ENCODE measurements at places on chromosomes 2 and 18. TPM values are rescaled to one million over a fixed set of nuclear protein-coding genes. Genes with fewer than 3 reads are reported as not detected.

DNA sequence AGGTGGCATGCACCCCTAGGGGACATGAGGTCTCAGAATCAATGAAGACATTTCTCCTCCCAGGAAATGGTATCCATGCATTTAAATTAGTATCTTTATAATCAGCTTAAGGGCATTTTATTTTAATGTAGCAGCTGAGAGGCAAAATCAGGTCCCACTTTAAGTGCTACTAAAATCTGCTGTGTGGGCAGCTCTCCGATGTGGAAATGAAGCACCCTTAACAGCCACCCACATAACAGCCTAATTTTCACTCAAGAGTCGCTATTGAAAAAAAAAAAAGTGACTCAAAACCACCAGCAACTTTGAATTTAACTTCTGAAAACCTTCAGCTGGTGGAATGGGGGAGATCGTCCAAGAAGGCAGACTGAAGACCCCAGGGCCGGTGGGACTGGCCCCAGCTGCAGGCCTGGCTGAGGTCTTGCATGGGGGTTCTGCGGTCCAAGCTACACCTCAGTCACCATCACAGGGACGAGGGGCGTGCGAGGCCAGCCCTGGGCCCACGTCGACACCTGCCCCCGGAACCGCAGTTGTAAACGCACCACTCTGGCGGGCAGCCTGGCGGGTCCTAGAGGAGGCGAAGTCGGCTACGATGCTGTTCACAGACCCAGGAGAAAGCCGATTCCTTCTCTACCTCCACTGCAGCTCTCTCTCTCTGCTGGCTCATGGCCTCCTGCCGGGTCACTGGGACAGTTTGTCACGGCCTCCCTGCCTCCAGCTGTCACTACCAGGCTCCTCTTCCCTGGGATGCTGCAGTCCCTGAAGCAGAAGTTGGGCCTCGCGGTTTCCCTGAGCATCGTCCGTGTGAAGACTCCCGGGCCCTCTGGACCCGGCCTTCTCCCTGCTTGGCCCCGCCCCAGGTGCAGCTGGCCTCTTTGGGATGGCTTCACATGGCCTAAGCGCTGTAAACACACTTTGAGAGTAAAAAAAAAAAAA lies 111.9 kb downstream of the KCNF1 start:
- DNase-seq: no peak
- peaks cover 52% of the 10 kb centered on the region for H3K27me3 ChIP-seq
- H3K27ac ChIP-seq: no peak overlapping the region
- no peaks in the 10 kb centered on the region for H3K36me3 ChIP-seq
- H3K4me1 ChIP-seq: no peaks in the 10 kb centered on the region

DNA sequence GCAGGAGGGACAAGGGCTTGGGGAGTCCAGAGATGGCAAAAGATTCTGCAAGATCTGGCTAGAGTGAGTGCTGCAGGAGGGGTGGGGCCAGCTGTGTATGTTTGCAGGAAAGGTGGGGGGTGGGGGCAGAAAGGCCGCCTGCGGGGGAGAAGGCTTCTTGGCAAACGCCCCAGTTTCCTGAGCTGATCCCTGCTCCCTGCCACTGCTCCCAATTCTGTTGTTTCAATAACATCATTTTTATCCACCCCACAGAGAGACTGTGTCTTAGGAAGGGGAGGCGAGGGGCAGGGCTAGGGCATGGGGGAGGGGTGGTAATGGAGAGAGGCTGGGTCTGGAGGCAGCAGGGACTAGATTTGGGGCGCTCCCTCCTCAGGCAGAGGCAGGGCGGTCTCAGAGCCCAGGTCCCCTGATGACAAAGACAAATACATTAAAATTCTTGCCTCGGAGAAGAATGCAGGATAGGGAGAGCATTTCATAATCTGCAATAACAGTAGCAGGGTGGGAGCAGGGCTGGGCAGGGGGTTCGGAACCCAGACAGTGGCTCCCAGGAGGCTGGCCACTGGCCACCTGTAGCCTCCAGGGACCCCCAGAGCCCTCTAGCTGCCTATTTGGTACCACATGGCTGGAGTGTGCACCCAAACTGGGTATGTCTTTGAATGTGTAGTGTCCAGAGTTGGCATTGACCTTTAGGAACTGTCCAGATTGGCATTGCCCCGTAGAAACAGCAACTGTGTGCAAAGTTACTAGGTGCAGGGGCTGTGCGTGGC lies 2.1 kb upstream of the WNT6 start:
- peaks cover 58% of the 10 kb centered on the region for H3K27me3 ChIP-seq
- no peaks in the 10 kb centered on the region for H3K36me3 ChIP-seq
- no peak overlapping the region for H3K4me3 ChIP-seq
- peaks cover 15% of the 10 kb centered on the region for H3K4me1 ChIP-seq
- H3K27ac ChIP-seq: no peak overlapping the region

DNA sequence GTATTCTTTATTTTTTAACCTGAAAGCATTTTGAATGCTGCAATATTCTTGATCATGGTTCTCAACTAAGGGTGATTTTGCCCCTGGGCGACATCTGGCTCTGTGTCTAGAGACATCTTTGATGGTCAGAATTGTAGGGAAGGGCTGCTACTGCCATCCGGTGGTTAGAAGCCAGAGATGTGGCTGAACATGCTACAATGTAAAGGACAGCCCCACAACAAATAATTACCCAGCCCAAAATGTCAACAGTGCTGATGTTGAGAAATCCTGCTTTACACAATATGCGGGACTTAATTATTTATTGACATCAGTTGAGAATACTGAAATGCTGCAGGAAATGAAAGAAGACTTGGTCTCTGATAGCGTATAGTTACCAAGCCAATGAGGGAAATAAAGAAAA lies 37.5 kb upstream of the SERPINB2 start:
- no peak overlapping the region for H3K4me3 ChIP-seq
- H3K27me3 ChIP-seq: no peaks in the 10 kb centered on the region
- no peaks in the 10 kb centered on the region for H3K4me1 ChIP-seq
- no peak overlapping the region for H3K27ac ChIP-seq

Gene AGAP1
- 24.0 TPM for total RNA-seq

Gene SULT6B1
- total RNA-seq: not detected

Gene ANKRD30B
- not detected for total RNA-seq

Gene CYTIP
- 0.42 TPM for total RNA-seq

Gene GAREM2
- 11.5 TPM for total RNA-seq
